AG04450 (cell line): ENCODE measurements at places on chromosomes 1 and 21.

DNA sequence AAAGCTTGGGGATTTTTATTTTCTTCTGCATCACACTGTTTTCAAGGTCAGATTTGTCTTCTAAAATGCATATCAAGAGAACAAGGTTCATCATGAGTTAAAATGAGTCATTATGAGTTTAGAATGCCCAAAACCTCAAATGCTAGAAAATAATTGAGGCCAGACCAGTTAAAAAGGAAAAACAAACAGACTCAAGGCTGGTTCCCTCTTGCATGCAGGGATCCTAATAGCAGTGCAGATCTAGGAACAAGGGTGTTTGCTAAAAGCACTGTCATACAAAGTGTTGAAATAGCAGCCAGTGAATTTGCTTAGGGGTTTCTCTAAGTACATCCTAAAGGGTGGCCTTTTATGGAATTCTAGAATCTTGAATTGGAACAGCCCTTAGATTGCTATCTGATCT lies 15.3 kb downstream of the BEND5 start:
- DNase-seq, result no peak

GRCh38 chr1:151853411-151853943 lies at the start of gene THEM5:
Gene THEM5 (minus strand): TSS chr1:151853712. CDS start chr1:151853565, 147 bp downstream.
- DNase-seq, result no peak

DNA sequence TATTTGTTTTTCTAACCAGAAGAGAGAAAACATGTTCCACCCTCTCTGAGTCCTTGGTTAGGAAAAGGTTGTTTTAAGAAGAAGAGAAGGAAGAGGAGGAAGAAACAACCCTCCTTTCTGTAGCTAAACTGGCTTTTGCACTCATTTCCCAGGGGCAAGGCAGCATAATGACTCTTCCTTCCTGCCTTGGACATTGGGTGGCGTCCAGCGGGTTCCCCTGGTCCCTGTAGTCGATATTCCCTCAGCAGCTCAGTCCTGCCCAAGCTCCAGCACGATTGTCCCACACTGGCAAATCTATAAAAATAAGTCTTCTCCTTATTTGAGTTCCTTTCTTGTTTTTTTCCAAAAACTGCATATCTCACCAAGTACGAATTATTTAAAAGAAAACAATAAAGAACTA lies 81.2 kb downstream of the TEX35 start:
- DNase-seq, result no peak

- no peak for DNase-seq
These were observed 25.3 kb downstream of the KNCN start for GRCh38 chr1:46526013-46526690.

DNA sequence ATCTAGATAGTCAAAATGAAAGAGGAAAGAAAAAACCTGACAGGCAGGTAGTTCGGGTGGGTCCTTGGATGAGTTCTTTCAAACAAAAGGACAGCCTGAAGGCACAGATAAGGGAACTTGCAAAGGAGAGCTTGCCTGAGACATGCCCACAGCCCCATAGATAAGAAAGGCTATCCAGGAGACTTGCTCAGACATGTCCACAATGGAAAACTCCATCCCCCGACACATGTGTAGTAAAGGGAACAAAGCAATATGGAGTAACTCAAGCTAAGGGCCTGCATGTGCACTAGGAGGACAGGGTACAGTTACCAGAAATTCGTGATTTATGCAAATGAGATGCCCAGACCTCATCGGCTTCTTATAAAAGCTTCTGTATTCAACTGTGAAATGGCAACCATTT lies 281.5 kb downstream of the NEGR1 start:
- DNase-seq, result no peak
